ENCODE measurements at places on chromosomes 11 and 22.

GRCh38 chr11:126415128-126415527 lies 59.6 kb downstream of the ST3GAL4 start:
- no peak for DNase-seq

GRCh38 chr11:121869478-121869877 lies 246.5 kb downstream of the BLID start:
- no peak for DNase-seq

- DNase-seq: no peak
Observed at GRCh38 chr11:121575250-121575962, 122.6 kb upstream of the SORL1-AS1 start.

DNA sequence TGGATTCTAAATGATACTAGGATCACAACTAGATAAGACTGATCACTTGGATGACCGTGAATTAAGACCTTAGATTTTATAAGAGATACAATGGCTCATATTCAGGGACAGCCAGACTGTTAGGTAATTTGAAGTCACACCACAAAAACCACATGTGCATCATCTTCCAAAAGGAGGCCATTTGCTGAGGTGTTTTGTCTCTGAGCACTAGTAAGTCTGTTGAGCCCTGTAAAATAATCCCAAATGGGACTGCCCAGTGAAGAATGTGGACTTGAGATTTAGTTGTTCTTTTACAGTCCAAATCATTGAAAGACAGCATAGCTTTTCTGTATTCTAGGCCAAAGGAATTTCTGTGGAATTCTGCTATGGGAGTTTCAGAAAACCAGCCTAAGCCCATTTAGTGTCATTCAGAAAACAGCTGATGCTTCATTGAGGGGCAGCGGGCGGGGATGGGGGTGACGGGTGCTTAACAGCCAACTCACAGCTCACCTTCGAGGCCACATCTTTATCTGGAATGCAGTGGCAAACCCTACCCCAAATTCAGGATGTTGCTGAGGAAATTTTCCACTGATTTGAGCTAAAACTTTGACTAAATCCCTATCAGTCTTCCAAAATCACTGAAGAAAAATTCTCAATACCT lies 80.1 kb upstream of the BIRC3 start:
- DNase-seq: no peak

DNA sequence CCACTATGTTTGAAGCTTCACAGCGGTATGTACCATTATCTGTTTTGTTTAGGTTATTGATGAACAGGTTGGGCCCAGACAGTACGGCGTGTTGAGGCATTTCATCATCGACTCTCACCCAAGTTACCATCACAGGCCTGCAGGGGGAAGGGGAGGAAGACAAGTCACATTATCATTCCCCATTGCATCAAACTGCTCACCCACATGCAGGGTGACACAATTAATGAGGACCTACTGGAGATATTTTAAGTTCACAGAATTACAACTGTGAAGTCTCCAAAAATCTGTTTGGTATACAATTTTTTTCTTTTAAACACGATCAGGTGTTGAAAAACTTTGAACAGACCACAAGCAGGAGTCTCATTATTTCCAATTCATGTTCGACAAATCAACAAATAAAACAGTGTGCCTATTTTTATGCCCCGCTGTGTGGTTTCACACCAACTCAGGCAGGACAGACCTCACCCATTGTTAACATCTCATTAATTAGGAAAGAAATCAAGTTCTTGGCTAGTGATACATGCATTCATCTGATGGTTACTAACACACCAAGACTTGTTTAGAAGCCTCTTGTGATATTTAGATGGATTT lies 289.5 kb downstream of the CADM1 start:
- no peak for DNase-seq

GRCh38 chr22:46958191-46958590 lies 195.7 kb downstream of the TBC1D22A start:
- DNase-seq: no peak

- DNase-seq: no peak
Observed at GRCh38 chr11:42657169-42657568, 654.6 kb upstream of the API5 start.

DNA sequence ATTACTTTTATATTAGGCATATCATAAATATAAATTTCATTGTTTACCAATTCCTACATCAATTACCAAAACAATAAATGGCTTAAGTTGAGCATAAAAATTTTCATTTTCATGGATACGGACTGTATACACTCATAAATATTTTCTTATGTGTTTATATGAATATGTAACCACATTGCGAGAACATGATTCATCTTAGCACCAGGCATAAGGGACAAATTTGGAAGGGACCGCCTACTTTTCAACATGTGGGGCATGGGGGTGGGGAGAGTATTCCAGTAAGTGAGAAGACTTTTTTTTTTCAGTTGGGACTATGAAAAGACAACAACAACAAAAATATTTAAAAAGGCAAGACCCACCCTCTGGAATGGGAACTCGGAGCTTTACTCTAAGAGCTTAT lies 296.1 kb downstream of the RAB38 start:
- no peak for DNase-seq

DNA sequence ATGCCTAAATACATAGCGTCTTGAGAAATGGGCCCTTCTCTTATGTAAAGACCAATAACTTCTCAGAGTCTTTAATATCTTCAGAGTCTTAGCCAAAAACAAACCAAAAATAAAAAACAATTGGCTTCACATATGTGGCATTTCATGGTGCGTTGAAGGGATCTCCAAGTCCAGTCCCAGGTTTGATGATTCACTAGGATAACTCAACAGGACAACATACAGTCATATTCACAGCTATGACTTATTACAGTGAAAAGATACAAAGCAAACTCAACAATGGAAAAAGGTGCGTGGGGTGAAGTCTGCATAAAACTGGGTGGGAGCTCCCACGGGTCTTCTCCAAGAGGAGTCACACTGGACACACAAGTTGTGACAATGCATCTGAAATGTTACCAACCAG lies 12.6 kb downstream of the SYTL2 start:
- DNase-seq: no peak

DNA sequence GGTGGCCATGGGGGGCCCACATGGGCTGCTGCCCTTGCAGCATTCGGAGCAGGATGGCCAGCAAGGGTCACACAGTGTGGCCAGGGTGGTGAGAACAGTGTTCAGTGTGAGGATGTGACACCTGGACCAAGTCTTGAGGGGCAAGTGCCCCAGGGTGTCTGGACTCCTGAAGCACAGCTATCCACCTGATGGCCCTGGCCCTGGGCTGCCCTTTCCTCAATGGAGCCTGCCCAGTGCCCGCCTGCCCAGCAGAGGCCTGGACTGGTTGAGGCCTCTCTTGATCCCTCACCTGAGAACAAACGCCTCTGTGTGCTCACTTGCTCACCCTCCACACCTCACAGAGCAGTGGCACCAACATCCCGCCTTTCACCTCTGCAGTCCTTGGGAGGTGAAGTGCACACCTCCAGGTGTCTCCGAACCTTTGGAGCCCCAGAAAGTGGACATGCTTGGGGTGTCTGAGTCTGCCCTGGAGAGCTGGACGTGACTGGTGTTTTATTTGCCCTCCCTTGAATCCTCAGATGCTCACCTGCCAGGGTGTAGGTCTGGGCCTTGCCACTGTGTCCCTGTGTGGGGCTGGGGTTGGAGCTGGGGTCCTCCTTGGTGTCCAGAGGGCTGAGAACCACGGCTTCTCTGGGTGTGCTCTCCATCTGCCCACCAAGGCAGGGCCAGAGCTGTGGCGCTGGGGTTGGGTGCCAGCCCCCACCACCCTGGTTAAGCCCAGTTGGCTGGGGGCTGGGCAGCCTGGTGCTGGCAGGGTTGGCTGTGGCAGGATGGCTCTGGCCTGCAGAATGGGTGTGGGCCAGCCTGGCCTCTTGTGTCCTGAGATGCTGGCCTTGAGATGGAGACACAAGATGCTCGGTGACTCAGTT lies 3.8 kb upstream of the MUC2 start:
- no peak for DNase-seq

DNA sequence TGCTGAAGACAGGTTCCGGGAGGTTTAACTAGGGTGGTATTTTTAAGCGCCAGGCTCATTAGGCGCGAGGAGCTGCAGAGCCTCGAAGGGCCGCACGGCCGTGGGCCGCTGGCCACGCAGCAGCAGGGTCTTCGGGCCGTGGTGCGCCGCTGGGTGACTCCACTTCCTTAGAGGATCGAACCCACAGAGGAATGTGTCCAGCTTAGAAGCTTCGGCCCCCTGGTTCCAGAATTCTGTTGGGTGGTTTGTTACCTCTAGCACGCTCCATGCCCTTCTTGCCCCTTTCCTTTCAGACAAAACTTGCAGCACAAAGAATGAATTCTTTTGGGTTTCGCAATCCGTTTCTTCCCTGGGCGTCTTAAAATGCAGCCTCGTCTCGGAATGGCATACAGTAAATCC lies 773 bp upstream of the PATL1 start:
- no peak for DNase-seq

DNA sequence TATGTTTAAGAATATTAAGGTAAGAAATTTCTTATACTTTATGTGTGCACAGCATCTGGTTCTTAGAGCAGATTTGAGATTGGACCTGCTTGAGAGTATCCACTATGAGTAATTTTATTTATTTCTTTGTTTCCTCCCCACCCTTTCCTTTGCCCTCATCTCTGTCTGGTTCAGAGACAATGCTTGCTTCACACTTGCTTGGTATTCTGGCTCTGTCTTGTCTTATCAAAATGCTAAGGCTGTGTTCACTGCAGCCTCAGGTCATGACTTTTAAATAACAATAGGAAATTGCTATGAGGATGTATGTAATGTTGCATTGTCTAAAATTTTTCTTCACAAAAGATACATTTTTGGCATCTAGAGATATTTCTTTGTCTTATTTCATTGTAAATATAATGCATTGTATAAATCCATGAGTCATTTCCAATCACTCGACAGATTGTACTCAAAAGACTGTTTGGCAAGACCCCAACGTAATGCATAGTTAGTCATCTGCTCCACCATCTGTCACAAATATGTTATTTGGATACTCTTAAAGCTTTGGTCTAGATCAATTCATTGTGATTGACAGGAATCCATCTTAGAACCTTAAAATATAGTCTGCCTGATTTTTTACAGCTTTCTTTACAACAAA lies 395.7 kb downstream of the AASDHPPT start:
- no peak for DNase-seq

DNA sequence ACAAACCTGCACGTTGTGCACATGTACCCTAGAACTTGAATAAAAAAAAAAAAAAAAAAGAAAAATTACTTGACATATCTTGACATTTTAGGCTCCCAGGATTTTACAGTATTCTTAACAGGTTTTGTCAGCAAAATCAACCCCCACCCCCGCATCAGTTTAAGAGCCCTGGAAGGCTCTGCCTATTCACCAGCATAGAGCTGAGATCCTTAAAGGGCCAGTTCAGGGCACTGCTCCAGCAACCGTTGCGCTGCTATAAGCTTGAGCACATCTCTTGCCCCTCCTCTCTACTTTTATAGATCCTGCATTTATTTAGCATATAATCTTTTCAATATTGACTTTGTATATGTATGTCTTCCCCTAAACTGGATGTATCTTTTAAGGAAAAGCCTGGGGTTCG lies 697 bp upstream of the PAFAH1B2 start:
- DNase-seq: peak; percentile 13

GRCh38 chr22:37552524-37553163 lies 7.6 kb upstream of the CDC42EP1 start:
- DNase-seq: no peak

DNA sequence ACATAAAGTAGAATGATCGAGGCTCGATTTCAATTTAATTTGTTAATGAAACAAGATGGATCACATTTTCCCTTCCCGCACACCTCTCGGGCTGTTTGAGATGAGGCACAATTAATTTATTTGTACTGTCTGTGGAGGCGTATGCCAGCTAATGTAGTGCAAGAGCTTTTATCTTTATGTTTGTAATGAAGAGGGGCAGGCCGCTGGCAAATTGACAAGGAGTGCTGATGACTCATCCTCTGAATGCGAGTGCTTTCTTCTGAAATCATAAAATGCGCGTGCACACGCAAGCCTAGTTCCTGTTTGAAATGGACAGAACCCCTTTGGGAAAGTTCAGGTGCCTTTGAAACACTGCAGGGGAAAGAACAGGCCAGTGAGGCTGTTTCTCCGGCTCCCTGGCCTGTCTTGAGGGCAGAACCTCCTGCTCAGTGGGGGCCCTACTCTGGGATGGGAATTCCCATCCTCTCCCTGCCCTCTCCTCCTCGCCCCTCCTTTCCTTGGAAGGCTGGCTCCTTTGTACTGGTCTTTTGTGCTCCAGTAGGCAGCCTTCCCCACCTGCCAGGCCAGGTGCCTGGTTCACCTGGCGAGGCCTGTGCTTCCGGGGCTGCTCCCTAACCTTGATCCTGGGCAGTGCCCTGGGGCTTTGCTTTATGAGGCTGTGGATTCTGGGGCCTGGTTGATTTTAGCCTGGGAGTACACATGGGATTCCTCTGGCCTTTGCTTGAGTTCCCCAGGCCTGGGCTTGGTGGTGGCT lies 50.3 kb downstream of the TEAD1 start:
- DNase-seq: no peak

All from stimulated activated CD8-positive, alpha-beta memory T cell treated with anti-CD3 and anti-CD28 coated beads, Interleukin-12 subunit alpha, Interleukin-12 subunit beta, amount 100 ng/mL, for 4 hours (primary cell).